ENCODE measurements at places on chromosomes 7 and 10.
A peak's percentile ranks its signal among the peaks of the same experiment; 100 is the strongest.

- no peak for DNase-seq
Observed at GRCh38 chr10:112750427-112751167, 199.4 kb upstream of the TCF7L2 start.

- DNase-seq = no peak
Observed at GRCh38 chr10:88652616-88653015, 11.6 kb upstream of the LIPF start.

DNA sequence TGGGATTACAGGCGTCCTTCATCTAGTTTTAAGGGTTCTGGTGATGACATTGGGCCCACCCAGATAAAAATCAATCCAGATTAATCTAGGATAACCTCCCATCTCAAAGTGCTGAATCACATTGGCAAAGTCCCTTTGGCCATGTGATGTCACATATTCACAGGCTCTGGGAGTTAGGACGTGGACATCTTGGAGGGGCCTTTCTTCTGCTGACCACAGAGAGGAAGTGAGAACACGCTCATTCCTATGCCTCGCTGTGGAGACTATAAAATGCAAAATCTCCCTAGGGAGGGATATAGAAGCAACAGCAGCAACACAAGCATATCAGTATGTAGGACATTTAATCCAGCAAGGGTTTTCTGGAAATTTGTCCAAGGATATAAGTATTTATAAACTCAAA lies 266.0 kb upstream of the PITRM1 start:
- DNase-seq = no peak

- DNase-seq = no peak
Observed at GRCh38 chr10:68271196-68271882, 39.4 kb upstream of the ATOH7 start.

GRCh38 chr7:154649015-154649414 lies 353.9 kb downstream of the PAXIP1 start:
- no peak for DNase-seq

DNA sequence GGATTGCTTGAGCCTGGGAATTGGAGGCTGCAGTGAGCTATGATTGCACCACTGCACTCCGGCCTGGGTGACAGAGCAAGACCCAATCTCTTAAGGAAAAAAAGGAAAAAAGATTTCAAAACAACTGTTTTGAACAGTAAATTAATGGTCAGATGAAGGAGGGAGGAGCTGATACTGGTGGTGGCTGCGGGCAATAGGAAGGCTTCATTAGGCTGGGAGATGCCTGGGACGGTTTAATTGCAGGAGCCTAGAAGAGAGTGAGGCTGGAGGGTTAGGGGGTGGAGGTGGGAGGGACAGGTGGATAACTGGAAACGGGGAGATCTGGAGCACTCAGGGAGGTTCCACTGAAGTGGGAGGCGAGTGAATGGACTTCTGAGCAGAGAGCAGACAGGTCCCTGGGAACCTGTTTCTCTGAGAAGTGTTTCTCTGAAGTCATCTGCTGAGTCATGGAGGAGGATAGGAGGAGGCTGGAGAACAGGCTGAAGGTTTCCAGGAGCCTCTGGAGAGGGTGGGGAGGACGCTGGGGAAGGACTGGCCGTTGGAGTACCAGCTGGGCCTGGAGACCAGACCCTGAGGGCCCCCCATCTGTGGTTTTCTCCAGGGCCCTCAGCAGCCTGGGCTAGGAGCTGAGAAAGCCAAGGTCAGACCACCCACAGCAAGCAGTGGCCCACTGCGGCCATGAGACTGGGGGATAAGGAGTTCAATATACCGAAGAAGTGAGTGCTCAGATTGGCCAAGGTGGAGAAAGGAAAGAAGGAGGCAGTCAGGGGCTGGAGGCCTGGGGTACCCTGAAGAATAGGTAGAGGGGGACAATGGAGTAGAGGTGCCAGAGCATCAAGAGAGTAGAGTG lies 14.4 kb upstream of the YWHAG start:
- no peak for DNase-seq

DNA sequence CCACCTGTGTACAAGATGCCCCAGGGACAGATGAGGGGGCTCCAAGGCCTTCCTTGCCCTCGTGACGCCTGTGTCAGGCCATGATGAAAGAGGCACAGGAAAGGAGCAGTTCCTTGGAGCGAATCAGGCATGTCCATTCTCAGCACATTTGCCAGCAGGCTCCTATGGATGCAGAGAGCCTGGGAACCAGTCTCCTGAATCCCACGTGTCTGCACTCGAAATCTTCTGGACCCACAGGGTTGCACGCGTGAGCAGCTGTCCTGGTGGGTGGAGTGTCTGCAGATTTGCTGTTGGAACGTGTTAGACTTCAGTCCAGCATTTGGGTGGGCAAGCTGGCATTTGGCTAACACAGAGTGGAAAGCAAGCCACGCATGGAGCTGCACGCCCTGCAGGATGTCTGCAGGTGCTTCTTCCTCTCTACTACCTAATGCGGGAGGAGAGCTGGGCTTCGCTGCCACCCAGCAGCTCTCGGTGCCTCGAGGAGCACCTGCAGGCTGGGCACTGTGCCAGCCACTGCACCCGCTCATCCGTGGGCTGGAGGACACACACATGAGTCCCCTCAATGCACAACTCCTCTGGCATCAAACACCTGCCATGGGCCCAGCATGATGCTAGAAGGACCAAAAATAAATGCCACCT lies 140.7 kb downstream of the PAXIP1 start:
- DNase-seq = no peak

- DNase-seq = no peak
Observed at GRCh38 chr10:86349474-86349873, 17.1 kb downstream of the GRID1 start.

- DNase-seq = no peak
Observed at GRCh38 chr10:20855398-20856038, 41.6 kb downstream of the NEBL start.

GRCh38 chr10:129089341-129089740 lies 377.7 kb upstream of the MGMT start:
- no peak for DNase-seq

GRCh38 chr7:142535123-142535779 lies 214.0 kb upstream of the PRSS1 start:
- DNase-seq = peak; percentile 73

DNA sequence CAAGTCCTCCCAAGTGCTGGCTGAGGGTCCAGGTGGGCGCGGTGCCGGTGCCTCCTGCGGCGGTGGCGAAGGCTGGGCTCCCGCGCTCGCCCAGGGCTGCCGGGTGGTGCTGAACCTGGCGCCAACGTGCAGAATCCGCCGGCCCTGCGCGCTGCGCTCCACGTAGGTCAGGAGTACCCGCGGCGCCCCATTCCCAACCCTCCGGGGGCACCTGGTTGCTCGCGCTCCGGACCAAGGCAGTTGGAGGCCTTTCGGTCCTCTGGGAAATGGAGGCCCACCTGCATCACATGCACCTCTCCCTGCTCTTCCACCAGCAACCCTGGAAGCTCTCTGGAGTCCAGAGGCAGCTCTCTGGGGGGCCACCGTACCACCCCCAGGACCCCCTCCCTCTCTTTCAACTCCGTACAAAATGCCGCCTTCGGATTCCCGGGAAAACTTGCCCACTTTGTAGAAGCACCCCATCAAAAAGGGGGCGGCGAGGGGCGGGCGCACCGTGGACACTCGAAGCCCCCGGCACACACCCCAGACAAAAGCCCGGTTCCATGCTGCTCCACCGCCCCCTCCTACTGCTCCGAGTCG lies 745 bp downstream of the SLC16A9 start:
- DNase-seq = no peak

DNA sequence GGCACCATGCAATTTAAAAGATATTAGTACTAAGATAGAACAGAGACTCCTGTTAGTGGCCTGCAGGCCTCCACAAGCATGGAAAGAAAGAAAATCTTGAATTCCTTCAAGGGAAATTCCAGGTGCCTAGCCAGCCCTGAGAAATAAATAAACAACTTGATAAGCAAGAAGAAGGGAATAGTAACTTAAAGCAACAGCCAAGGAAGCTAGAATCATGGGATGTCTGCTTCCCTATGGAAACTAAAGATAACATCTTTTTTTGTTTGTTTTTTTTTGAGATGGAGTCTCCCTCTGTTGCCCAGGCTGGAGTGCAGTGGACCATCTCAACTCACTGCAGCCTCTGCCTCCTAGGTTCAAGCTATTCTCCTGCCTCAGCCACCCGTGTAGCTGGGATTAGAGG lies 128.6 kb downstream of the SKIDA1 start:
- DNase-seq = no peak

DNA sequence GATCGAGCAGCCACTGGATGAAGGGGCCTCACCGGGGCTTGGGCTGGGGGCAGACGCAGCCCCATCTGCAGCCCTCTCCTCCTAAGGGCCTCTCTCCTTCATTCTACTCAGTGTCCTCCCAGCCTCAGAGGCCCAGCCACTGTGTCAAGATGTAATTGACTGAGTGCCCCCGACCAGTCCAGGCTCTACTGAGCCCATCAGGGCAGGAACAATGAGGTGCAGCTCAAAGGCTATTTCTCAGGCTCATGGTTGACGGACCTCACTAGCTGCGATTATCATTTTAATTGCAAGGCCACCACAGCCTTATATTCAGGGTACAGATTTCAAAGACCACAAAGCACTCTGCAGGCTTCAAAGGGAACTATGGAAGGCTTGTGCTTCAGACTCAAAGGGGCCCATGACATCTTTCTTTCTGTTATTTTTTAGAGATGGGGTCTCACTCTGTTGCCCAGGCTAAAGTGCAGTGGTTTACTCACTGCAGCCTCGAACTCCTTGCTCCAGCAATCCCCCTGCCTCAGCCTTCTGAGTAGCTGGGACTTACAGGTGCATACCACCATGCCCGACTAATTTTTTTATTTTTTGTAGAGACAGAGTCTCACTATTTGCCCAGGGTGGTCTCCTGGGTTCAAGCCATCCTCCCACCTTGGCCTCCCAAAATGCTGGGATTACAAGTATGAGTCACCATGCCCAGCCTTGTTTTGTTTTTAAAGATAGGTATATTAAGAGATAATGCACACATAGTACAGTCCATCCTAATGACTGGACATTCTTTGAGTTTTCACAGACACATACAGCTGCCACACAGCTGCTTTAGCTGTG lies 23.7 kb downstream of the SLC29A3 start:
- no peak for DNase-seq

DNA sequence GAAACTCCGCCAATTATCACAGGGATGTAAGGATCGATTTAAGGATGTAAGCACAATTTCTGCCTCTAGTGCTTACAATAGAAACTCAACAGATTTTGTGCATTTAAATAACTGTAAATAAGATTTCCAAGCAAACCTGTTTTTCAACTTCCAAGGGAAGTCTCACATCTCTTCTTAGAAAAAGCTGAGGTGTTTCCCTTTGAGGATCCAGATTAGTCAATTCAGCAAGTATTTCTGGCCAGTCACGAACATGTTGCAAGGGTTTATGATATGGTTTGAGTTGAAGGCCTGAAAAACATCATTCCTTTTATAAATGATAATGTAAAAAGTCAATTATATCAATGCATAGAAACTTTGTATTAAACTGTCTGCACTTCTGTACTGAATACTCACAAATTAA lies 23.9 kb downstream of the KRIT1 start:
- DNase-seq = no peak

- DNase-seq = no peak
Observed at GRCh38 chr10:108241166-108241565, 1076.7 kb upstream of the SORCS1 start.

DNA sequence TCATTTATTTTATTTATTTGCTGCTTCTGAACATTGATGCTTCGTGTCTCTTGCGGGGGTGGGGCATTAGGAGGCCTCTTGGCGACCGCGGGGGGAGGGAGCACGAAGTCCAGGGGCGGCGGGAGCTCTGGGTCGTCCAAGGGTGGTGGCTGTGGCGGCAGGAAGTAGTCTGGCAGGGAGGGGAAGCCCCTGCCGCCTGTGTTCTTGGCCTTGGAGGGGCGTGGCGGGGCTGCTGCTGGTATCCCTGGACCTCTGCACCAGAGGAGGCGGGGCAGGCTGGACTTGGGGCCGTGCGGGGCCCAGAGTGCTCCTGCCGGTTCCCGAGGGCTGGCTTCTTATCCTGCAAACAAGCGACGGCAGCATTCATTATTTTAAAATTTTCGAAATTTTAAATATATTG lies 70.5 kb upstream of the ABI1 start:
- DNase-seq = no peak

DNA sequence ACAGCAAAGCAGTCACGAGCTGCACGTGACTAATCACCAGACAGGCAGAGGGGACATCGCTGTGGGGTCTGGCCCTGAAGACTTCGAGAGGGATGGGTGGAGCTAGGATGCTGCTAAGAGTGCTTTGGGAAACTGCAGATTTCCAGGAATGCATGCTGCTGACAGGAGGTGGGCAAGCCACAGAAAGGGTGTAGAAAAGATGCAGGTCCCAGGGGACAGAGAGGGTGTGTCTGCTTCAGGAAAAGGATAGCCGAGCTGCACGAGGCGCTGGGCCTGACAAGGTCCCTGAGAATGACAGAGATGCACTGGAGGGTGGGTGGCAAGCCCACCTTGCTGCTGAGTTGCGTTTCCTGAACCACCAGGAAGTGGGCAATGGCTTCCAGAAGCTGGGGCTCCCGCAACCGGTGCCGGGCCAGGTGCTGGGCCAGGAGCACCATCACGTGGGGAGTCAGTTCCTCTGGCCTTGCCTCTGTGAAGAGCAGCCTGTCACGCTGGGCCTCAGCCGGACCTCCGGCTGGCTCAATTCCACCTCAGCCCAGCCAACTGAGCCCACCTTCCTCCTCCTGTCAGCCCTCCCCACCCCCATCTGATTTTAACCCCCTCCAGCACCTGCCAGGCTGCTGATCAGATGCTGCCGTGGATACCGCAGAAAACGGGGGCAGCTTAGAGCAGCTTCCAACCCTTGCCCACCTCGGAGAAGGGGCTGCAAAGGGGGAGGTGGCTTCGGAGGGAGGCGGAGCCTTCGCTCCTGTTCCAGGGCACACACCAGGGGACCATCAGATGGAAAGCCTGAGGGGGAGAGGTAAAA lies 2.2 kb downstream of the FASTK start:
- DNase-seq = no peak

DNA sequence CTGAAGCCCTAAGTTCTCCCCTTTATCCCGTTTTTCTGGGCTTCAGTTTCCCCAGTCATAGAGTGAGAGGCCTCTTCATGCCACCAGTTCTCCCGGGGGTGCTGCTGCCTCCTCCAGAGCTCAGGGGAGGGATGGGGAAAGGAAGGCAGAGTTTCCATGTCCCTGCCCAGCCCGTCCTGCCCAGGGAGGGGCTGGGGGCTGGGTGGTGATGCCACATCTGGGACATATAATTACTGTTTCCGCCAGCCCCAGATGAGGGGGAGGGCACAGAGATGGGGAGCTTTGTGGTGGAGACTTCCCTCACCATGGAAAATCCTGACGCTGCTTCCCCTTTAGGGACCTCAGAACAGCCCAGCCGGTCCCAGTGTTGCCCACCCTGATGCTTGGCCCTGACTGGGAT lies 4.1 kb downstream of the AQP1 start:
- no peak for DNase-seq

DNA sequence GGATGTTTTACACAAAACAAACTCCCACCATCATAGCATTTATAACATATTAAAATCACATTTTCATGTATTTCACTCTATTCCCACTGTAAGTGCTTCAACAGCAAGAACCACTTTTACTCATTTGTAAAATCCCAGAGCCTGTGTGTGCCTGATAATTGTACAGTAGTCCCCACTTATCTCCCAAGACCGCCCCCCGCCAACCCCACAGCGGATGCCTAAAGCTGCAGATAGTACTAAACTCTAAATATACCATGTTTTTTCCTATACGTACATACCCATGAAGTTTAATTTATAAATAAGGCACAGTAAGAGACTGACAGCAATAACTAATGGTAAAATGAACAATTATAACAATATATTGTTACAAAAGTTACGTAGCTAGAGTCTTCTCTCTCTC lies 33.5 kb downstream of the EZH2 start:
- DNase-seq = no peak

Data from CD4-positive, alpha-beta T cell treated with Interleukin-2 at 100 ng/mL for 4 hours (primary cell).